Esophagus mucosa (tissue), 1 donor: ENCODE measurements at places on chromosomes 13 and 19. TPM values are rescaled to one million over a fixed set of nuclear protein-coding genes. Genes with fewer than 3 reads are reported as not detected.

The TEKTIP1 gene
- 0.84 TPM for total RNA-seq

DNA sequence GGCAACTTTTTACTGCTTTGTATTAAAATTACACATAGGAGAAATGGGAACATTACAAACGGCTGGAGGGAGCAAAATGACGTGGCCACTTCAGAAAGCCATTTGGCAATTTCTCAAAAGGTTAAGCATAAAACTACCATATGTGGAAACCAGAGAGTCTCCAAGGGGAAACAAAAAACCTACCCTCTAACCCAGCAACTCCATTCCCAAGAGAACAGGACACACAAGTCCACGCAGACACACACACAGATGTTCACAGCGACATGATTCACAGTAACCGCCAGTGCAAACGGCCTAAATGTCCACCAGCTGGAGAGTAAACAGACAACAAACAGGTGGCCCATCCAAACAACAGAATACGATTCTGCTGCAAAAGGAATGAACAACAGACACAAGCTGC is 37.2 kb downstream of the STK24 start:
- ATAC-seq, result no peak

DNA sequence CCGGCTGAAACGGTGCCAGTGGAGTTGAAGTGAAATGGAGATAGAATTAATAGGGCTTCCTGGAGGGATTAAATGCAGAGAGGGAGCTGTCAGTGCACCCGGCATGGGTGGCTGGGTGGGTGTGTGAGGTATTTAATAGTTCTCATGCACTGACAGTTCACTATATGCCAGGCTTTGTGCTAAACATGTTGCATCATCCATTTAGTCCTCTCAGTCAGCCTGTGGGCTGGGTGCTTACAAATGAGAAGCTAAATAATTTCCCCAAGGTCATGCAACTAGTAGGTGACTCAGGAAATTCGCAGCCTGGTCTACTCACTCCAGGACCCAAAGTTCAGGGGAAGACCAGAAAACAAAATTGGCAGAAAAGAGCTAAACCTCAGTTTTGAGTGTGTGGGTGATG is 63.5 kb upstream of the SPATA13 start:
- ATAC-seq, result peak; percentile 92

- no peak for ATAC-seq
These were observed 3.5 kb downstream of the PTGER1 start for GRCh38 chr19:14471436-14472187.

The CBARP gene
- total RNA-seq, result 2.0 TPM

GRCh38 chr13:50596776-50597203 is 246.7 kb downstream of the DLEU7 start:
- ATAC-seq, result no peak

- no peak for ATAC-seq
These were observed 945 bp upstream of the CPAMD8 start for GRCh38 chr19:17027535-17027975.

DNA sequence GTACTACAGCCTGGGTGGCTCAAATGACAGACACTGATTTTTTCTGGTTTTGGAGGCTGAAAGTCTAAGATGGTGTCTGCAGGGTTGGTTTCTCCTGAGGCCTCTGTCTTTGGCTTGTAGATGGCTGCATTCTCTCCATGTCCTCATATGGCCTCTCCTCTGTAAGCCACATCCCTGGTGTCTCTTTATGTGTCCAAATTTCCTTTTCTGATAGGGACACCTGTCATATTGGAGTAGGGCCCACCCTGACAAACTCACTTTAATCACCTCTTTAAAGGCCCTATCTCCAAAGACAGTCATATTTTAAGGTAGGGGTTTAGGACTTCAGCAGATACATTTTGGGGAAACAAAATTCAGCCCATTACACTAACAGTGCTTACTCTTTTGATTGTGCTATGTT is 32.0 kb upstream of the WASF3 start:
- ATAC-seq, result no peak

DNA sequence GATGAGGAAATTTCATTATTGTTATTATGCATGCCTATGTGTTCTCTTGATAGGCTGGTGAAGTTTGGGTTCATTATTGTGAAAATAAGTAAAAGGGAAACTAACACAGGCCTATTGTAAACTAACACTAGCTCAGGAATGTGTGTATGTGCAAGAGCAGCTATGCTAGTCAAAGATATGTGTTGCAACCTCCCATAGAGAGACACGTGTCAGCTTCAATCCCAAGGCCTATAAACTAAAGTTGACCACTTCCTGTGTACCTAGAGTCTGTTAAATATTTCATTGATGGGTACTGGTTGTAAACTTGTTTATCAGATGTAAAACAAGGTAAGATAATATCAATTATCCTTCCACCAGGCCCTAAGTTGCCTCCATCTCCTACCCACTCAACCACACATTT is 44.7 kb upstream of the ZNF30 start:
- no peak for ATAC-seq

GRCh38 chr13:27573265-27573664 is 47.1 kb downstream of the LNX2 start:
- ATAC-seq, result peak; percentile 82

DNA sequence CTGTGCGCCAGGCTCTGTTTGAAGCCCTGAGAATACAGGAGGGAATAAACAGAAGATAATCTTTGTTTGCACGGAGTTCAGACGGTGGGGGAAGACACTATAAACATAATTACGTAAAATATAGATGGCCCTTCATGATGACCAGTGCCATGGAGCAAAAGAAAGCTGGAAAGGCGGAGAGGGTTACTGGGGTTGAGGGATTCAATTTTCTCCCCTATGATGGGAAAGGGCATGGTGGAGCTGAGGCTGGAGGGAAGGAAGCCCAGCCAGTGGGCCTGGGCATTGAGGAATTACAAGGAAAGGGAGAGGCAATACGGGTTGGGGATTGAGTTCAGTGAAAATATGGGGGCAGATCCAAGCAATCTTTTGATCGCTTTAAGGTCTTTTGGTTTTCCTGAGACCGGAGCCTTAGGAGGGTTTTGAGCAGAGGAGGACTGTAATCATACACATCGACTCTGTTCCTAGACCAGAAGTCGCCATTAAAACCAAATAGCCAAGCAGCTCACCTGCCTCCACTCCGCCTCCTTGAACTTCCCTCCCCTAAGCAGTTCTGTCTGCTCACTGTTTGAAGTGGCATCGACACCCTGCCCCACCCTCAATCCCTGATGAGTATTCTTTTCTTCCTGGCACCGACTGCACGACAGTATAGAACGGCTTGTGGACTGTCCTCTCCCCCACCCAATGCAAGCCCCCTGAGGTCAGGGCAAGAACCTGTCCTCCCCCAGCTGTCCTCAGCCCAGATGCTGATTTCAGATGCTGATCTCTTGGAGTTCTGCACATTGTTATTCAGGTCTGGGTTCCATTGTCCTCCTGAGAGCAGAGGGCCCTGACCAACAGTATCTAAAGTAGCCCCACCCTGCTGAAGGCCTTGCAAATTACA is 813 bp upstream of the ZNF296 start:
- ATAC-seq, result no peak

GRCh38 chr19:58519087-58519354 is 589 bp downstream of the ZBTB45 start:
- ATAC-seq, result peak; percentile 46

The CEACAM7 gene
- total RNA-seq, result 71.9 TPM

The DOHH gene
- total RNA-seq, result 11.1 TPM

The APOC4 gene
- total RNA-seq, result not detected

DNA sequence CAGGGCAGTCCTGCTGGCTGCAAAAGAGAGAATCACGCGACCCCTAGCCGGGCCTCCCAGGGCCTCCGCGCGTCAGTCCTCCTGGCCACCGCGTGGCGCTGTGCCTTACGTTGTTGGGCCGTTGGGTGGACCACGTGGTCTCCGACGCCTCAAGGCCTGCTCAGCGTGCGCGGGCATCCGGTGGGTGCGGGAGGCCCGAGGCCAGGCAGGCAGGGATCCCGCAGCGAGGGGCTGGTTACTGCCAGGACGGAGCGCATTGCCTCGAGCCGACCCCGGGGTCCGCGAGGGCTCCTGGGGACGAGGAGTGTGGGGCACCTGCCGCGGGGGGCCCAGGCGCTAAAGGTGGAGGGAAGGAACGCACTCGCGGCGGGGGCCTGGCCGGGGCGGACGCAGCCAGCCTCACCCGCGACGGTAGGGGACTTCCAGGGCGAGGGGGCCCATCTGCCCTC is at the start of gene TDRD12:
Gene TDRD12, plus strand, starts transcription at position 157 of the 449 bp plus-strand sequence. CDS start 306 bp downstream, outside the sequence.
- ATAC-seq, result peak; percentile 13

GRCh38 chr19:39870171-39870971 is 24.2 kb upstream of the FBL start:
- no peak for ATAC-seq

The KLHL1 gene
- total RNA-seq, result not detected

DNA sequence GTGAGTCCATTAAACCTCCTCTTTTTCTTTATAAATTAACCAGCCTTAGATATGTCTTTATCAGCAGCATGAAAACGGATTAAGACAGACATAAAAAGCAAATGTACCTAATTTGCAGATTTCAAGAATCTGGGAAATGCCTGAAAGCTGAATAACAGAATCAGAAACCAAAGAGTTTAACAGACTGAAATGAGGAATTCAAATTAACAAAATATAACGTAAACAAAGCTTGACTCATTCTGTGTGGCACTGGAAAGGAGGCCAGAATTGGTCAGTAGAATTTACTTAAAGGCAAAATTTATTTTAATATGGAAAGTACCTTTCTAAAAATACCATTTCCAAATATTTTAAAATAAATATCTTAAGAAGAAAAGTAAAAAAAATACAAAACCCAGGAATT is 540.6 kb upstream of the HTR2A start:
- ATAC-seq, result no peak
